ENCODE measurements at places on chromosomes 5 and 9. TPM values are rescaled to one million over a fixed set of nuclear protein-coding genes. Genes with fewer than 3 reads are reported as not detected.

The WDR38 gene
- 0.12 TPM for total RNA-seq

The SPATA6L gene
- total RNA-seq, result 2.5 TPM

The ANKRD18B gene
- total RNA-seq, result 6.7 TPM

The PDZD2 gene
- total RNA-seq, result 0.21 TPM

The ADGRD2 gene
- total RNA-seq, result not detected

The HMMR gene
- total RNA-seq, result 27.6 TPM

The FNBP1 gene
- total RNA-seq, result 12.3 TPM

The SLC27A6 gene
- total RNA-seq, result 0.06 TPM

The HAPLN1 gene
- total RNA-seq, result not detected

The IPO11 gene
- total RNA-seq, result 17.7 TPM

The FBP2 gene
- total RNA-seq, result not detected

All from A549 treated with Mapracorat at 1 μM for 4 hours (cell line).